RPMI7951 (cell line): ENCODE measurements at places on chromosomes 6 and 20.

GRCh38 chr20:38357653-38358207 lies 11.4 kb downstream of the LBP start:
- peak; percentile 83 for DNase-seq

DNA sequence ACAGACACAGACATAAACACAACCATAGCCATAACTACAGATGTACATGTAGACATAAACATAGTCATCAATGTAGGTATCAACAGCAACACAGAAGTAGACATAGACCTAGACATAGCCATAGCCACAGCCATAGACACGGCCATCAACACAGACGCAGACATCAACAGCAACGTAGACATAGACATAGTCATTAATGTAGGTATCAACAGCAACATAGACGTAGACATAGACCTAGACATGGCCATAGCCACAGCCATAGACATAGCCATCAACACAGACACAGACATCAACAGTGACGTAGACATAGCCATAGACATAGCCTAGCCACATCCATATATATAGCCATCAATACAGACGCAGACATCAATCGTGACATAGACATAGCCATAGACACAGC lies 258.3 kb upstream of the FOXQ1 start:
- no peak for DNase-seq

DNA sequence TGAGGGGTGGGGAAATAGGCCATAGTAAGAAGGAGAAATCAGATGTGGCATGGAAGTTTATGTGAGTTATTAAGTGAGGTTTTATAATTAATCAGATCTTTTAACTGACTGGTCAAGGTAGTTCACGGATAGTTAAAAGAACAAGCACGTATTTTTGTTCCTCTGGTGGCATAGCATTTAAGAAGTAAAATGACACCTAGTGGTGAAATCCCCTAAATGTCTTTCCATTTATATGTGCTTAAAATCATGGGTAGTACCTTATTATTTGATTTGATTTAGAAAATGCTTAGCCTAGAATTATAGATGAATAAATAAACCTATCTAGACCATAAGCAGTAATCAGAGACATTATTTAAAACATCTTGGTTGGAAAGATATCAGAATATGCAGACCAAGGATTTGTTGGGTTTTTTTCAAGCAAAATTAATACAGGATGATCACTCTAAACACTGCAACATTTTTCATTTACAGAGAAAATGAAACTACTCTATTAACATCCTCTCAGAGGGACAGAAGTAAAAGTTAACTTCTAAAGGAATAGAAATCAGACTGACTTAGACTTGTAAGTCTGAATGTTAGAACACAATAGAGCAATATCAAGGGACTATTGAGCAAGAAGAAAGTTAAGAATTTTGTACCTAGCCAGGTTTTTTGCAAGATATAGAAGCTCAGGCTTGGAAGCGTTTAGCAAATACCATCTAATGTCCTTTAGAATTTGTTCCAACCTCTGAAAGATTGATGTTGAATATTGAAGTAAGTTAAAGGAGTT lies 81.1 kb downstream of the STXBP5 start:
- DNase-seq = peak; percentile 53

DNA sequence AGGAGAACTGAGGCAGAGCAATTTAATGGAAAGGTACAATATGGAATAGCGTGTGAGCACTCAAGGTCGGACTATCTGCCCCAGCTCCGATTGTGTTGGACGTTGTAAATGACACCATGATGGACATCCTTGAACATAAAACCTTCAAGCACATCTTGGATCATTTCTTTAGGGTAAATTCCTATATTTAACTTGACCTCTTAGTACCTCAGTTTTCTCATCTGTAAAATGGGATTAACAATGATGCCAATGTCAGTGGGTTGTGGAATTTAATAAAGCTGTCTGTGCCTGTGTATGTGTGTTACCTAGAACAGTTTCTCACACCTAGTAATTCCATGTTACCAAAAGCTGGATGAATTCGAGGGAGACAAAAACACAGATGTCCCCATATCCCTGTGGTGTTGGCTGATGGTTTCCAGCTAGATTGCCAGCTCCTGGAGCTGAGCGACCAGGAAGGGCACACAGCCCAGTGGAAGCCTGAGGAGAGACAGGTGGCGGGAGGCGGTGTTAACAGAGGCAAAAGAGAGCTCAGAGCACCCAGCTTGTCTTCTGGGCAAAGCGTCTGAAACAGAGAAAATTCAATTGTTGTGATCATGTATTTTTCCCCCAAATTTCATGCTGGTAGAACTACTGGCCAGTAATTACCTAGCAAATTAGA lies 32.6 kb downstream of the MDFI start:
- DNase-seq = no peak

DNA sequence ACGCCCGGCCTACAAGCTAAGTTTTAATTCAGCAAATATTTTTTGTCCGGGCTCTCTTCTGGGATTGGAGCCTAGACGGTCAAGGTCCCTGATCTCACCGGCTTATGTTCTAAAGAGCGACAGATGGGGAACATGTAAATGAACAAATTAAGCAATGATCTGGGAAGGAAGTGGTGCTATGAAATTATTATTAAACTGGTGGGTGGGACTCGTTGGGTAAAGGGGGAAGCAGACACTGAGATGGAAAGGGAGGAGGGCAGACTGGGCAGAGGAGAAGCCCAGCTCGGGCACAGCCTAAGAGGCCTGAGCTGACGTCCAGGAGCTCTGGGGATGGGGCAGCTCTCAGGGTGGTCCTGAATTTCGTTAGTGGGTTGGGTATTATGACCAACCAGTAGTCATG lies 81.8 kb upstream of the AGPAT4 start:
- DNase-seq = no peak

DNA sequence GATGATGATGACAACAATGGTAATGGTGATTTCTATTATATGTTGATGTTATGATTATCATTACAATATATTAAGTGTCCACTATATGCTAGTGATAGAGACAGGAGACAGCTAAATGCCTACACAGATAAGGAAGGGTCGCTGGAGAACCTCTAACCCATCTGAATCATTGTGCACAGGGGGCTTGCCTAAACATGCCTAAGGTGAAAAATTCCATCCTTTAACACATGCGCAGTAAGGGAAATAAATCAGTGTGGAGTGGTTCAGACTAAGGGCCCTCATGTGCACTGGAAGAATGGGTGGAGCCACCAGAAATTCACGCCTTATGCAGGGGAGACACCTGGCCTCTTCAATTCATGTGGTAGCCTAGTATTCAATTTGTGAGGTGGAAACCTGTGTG lies 120.4 kb downstream of the TPBG start:
- no peak for DNase-seq

GRCh38 chr20:33359399-33360261 lies 41.7 kb downstream of the CDK5RAP1 start:
- no peak for DNase-seq

- DNase-seq = no peak
These were observed 206.3 kb downstream of the THBS2 start for GRCh38 chr6:169047345-169047744.

- peak; percentile 86 for DNase-seq
These were observed 52.7 kb upstream of the STX16 start for GRCh38 chr20:58598211-58599015.

GRCh38 chr20:45938727-45939438 lies 4.4 kb downstream of the PCIF1 start:
- DNase-seq = no peak

- peak; percentile 70 for DNase-seq
These were observed 3.5 kb upstream of the EFHC1 start for GRCh38 chr6:52416629-52417151.

GRCh38 chr6:130459316-130459715 lies 93.5 kb downstream of the TMEM200A start:
- peak; percentile 86 for DNase-seq

GRCh38 chr20:61332016-61332975 lies 80.2 kb downstream of the CDH4 start:
- DNase-seq = no peak

- DNase-seq = no peak
These were observed 334.2 kb downstream of the MEI4 start for GRCh38 chr6:77987035-77987384.

GRCh38 chr6:82129797-82130196 lies 117.7 kb downstream of the IBTK start:
- no peak for DNase-seq

GRCh38 chr20:18263723-18264122 lies 24.6 kb upstream of the ZNF133 start:
- DNase-seq = no peak

GRCh38 chr6:103838457-103838856 lies 1021.3 kb downstream of the HACE1 start:
- DNase-seq = no peak

- DNase-seq = no peak
These were observed 634.4 kb upstream of the MMS22L start for GRCh38 chr6:97917369-97917768.

GRCh38 chr6:156647140-156647784 lies 129.9 kb upstream of the ARID1B start:
- no peak for DNase-seq

GRCh38 chr6:3366596-3367413 lies 90.0 kb downstream of the SLC22A23 start:
- no peak for DNase-seq
